Esophagus muscularis mucosa (tissue), 4 donors: ENCODE measurements at places on chromosomes 2 and 18. TPM values are rescaled to one million over a fixed set of nuclear protein-coding genes. Genes with fewer than 3 reads are reported as not detected.

The TBR1 gene
- not detected for total RNA-seq

The HPCAL1 gene
- total RNA-seq, result 34.5 TPM

The MYO1B gene
- total RNA-seq, result 15.0 TPM

GRCh38 chr2:59630789-59631188 lies 922.7 kb downstream of the BCL11A start:
- no peak for DNase-seq

GRCh38 chr2:66699793-66700676 lies 265.1 kb downstream of the MEIS1 start:
- DNase-seq, result no peak
